ENCODE measurements at places on chromosomes 3 and 15.

DNA sequence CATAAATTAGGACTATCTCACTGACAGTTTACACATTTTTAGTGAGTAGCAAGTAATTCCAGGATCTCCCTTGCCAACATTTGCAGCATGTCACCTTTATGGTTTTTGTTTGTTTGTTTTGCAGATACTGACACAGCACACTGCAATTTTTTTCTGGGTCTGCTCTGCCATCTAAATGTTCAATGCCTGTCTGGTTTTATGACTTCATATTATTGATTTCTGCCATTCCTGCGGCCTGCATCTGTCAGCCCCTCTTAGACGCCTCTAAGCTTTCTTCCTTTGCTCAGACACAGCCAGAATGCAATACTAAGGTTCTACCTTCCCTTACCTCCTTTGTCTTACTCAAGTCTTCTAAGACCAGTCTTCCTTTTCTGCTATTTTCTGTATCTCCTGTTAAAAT lies 321.2 kb upstream of the AZI2 start:
- no peak for DNase-seq

DNA sequence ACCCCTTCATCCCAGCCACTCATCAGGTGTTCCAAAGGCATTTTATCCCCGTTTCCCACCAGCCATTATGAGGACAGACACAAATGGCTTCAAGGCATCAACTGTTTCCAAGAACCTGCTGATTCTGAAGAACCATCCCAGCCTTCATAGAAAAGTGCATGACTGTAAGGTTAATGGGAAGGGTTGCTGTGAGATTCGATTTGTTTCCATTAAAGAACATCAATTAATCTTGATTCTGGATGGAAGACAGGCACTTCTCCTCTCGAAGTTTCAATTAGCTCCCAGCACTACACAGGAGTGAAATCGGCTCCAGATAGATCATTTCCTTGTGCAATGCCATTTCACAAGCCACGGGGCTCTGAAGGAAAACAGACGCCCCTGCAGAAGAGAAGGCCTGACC lies 25.8 kb downstream of the SRGAP3 start:
- no peak for DNase-seq

DNA sequence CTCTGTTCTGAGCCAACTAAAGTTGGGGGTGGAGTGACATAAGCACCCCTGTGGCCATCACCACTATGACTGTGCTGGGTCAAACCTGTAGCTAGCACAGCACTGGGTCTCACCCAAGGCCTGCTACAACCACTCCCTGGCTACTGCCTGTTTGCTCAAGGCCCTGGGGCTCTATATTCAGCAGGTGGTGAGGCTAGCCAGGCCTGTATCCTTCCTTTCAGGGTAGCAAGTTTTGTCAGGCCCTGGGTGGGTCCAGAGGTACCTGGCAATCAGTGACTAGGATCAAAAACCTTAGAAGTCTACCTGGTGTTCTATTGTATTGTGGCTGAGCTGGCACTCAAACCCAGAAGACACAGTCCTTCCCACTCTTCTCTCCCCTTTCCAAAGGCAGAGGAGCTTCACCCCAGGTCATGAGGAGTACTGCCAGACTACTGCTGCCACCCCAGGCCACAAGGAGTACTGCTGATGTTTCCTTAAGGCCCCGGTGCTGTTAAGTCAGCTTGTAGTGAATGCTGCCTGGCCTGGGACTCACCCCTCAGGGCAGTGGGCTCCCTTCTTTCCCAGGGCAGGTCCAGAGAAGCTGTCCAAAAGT lies 170.8 kb downstream of the IGSF11 start:
- no peak for DNase-seq

- no peak for DNase-seq
Observed at GRCh38 chr15:97998307-97999071, 38.0 kb downstream of the ARRDC4 start.

DNA sequence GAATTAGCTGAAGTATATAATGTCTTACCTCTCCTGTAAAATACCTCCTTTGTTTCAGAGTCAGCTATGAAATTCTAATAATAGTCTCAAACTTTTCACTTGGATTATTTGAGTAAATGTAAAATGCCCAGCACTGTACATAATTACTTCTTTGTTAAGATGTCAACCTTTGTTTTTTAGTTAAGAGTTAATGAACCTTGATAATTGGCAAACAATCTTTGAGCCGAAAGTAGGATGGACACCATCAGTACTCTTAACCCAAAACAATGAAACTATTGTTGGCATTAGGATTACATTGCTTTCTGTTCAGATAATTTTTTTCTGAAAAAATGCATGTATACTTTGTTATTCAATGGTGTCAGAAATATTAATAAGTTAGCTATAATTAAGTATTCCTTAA lies 3.0 kb upstream of the NECTIN3 start:
- DNase-seq: no peak

DNA sequence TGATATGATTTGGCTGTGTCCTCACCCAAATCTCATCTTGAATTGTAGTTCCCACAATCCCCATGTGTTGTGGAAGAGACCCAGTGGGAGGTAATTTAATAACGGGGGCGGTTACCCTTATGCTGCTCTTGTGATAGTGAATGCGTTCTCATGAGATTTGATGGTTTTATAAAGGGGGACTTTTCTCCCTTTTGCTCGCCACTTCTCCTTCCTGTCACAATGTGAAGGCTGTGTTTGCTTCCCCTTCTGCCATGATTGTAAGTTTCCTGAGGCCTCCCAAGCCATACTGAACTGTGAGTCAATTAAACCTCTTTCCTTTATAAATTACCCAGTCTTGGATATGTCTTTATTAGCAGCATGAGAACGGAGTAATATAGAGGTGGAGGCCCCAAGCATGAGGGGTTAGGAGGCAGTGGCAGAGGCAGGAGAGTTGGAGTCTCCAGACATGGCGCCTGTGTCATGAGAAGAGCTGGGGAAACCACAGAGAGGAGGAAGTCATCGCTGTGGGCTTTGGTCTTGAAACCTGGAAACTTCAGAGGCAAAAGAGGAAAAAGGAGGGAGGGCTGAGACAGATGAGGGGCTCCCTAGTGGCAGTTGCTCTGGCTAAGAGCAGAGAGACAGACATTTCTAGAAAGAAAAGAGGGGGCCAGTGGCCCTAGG lies 107.8 kb upstream of the VEPH1 start:
- DNase-seq: no peak
